ENCODE measurements at places on chromosomes 13 and 19.

- DNase-seq, result no peak
These were observed 88.4 kb downstream of the DNAJC15 start for GRCh38 chr13:43111559-43112400.

DNA sequence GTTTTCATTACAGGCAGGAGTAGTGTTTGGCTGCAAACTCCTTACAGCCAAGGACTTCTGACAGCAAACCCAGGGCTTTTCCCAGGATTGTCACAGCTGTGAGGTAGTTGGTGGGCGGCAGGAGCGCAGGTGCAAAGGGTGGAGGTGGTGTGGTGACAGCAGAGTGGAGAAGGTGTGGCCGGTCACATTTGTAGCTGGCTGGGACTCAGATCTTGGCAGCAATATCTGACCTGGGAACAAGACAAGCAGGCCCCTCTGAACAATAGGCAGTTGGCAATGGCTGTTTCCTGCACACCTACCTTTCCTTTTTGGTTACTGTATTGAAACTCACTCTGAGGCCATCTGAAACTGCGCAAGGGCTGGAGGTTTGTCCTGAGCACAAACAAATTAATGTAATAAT lies 327.3 kb downstream of the COG6 start:
- DNase-seq, result no peak

GRCh38 chr19:10637894-10638293 lies 12.5 kb downstream of the SLC44A2 start:
- DNase-seq, result no peak

DNA sequence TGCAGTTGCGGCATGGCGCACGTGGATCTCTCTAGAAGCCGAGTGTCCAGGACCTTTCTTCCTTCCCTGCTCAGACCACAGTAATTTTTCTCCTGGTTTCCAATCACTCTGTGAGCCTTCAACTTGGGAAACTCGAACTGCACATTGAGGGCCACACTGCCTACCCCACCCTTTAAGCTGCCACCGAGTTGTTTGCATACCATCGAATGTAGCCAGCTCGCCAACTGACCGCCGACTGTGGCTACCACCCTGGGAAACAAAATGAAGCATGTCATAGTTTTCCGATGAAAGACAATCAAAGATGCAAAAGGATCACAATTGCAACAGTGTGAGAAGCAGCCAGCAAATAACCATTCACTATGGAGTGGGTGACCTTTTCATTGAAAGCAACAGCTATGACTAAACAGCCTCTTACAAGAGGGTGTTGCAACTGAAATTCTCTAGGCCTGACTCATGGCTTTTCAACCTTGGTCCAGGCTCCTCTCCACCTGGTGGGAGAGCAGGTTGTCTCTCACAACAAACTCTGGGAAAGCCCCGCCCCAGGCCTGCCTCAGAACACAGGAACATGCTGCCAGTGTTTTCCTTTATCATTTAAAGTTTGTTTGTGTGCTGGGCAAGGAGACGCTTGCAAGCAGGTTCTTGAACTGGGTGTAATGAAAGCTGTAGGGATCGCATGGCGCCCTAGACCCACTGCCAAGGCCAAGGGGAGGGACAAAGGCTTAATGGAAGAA lies 141.7 kb upstream of the SERP2 start:
- DNase-seq, result no peak

DNA sequence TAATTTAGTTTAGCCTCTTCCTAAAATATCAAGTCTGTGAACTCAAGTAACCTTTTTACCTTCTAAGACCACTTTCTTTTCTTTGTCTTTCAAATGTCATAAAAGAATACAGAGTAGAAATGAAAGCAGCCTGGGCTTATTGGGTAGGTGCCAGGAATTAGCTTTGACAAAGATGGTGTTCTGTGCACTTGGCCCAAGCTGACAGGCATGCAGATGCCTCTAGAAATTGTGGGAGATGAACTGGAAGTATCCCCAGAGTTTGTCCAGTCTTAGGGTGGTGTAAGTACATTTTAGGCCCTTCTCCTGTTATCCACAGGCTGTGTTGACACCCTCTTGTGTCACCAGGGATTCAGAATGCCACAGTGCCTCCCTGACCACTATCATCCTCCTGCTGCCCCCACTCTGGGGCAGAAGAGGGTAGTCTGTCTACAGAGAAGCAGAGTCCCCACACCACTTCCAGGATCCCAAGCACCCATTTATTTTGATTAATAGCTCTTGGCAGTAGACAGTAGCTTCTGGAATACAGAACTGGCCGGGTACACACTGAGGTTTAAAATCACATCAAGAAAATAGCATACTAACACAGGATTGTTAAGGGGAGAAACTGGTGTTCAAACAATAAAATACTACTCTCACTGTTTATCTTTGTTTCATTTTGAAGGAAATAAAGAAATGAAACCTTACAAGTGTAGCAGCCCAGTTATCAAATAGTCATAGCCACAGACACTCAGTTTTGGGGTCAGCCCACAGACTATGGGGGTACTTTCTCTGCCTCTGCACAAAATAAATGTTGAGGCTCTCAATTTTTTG lies 343.2 kb downstream of the KCNRG start:
- DNase-seq, result no peak

- DNase-seq, result no peak
These were observed 7.2 kb upstream of the TUBB4A start for GRCh38 chr19:6509118-6509971.

GRCh38 chr19:41264581-41265394 lies 616 bp downstream of the HNRNPUL1 start:
- peak; percentile 64 for DNase-seq

DNA sequence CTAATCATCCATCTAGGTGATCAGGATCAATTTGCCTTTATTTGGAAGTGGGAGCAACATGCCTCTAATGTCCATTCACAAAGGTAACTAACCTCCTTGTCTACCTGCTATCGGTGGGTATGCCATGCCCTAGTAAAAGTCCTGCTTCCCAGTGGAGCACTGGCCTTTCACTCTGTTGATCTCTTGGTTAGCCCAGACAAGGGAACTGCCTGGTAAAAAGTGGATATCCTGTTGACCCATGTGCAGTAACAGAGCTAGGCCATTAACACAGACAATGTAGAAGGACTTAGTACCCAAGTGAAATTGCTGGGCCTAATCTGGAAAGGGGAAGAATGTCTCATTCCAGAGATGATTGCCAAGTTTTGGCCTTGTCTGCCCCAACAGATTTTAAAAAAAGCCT lies 171.5 kb upstream of the CSNK1A1L start:
- no peak for DNase-seq

DNA sequence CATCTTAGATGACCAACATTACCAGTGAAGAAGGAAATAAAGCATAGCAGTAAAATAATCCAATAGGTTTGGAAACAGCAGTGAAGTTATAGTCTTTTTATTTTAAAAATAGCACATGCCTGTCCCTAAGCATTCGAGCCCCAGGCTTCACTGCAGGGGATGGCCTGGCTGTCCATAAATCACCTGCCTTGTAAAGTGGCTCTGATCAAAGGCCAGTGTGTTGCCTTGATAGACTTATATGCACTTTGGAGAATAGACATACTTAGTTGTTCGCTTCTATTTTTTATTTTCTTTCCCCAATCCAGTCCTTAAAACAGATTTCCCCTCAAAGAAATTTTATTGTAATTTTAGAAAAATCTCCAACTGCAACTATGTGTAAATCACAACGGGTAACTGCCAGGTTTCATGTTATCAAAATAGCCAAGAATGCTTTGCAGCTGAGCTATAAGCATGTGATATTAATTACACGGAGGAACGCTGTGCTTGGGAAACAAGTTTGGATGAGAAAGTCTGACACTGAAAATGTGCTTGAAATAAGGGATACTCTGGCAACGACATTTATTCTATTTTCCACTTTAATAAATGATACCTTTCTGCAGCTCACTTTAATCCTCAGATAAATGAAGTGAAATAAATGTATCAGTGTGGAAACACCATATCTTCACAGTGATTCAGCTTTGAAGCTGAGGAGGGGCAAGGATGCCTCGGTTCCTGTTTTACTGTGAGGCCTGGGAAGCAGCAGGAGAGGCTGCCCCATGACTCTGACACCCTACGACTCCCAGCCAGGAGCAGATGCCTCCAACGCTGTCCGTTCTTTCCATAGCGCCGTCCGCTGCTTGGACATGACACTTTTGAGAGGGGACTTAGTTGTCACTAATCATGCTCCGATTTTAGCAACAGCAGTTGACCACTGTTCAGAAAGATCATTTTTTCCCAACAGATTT lies 5.5 kb upstream of the METTL21C start:
- no peak for DNase-seq

DNA sequence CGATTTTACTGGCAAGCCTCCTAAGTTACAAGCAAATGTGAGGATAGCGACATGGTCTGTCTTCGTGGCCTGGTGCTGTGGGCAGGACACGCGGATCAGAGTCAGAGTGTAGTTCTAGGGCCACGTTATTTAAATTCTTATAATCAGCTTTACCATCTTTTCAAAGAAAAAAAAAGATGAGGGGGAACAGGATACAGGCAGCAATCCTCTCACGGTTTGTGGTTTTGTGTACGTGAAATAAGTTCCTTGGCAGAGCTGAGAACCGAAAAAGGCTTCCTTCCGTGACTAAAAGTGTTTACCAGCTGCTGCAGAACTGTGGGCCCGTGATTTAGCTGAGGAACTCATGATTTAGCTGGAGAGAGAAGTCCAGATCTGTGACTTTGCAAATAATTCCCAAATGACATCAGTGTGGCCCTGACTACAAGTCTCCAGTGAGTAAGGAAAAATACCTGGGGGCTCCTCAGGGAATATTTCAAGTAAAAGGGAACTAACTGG lies 27.2 kb downstream of the RCBTB2 start:
- DNase-seq, result peak; percentile 72

All from GM06990 (cell line).